IMR-90 (cell line): ENCODE measurements at places on chromosomes 2 and 18. TPM values are rescaled to one million over a fixed set of nuclear protein-coding genes. Genes with fewer than 3 reads are reported as not detected.

DNA sequence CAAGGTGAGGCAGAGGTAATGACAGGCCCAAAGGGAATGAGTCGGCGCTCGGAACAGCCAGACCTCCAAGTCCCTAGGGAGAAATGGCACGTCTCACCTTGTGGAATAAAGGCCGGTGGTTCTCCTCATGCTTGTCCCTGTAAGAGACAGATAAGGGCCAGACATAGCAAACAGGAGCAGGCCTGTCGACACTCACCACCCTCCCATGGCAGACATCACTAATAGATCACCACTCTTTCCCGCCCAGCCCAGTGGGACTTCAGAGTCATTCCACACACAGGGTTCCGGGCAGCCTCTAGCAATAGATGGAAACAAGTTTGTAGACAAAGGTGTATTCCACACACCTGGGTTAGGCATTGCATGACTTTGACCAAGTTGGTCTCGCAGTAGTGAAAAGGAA is 6.3 kb downstream of the DNPEP start:
- no peak for DNase-seq

DNA sequence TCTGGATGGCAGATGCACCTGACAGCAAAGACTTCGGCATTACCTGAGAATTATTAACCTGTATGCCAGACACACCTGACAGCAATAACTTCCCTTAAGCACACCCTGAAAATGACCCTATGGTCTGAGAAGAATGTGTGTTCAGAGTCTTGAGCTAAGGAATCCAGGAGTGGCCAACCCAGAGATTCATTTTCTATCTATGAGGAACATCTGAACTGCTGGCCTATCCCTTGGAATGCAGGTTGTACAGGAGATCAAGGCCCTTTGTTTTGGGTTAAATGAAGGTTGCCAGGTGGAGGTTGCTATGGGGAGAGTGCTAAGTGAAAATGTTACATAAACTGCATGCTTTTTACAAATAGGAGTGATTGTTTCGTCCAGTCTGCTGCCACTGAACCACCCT is 200.9 kb upstream of the MEIS1 start:
- no peak for DNase-seq

- DNase-seq: no peak
Measured at GRCh38 chr2:8421658-8422449, 260.0 kb upstream of the ID2 start.

The DSG4 gene
- not detected in 2 replicates for total RNA-seq

- no peak for DNase-seq
Measured at GRCh38 chr2:224135881-224136280, 96.8 kb upstream of the SERPINE2 start.

DNA sequence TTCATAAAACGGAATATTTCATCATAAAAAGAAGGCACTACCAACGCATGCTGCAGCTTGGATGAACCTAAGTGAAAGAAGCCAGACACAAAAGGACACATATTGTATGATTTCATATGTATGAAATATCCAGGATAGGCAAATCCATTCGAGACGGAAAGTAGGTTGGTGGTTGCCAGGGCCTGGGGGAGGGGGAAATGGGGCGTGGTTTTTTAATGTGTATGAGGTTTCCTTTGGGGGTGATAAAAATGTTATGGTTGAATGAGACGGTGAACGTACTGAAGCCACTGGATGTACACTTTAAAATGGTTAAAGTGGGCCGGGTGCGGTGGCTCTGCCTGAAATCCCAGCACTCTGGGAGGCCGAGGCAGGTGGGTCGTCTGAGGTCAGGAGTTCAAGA is 20.0 kb upstream of the SPATA3 start:
- DNase-seq: no peak

The PDE11A gene
- total RNA-seq: 0.56 and 0.72 TPM in 2 replicates
